ENCODE measurements at places on chromosomes 7 and 10.

DNA sequence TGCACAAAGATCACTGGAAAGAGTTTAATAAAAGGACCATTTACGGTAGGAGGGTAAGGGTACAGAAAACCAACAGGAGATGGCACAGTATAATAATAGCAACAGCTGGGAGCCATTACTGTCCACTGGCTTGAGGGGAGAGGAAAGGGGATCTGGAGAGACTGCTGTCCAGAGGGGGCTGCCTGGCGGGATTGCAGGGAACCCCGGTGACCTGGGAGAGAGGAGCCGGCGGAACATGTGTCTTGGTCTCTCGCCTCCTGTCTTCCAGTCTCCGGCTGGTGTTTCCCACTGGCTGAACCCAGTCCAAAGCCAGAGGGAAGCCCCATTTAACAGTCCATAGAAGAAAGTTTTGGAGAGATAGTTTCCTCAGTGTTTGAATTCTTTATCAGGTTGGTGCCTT, 57.5 kb upstream of the PODXL start:
- no peak for DNase-seq

- no peak for DNase-seq
Observed at GRCh38 chr10:97960269-97961056, 70.0 kb downstream of the CRTAC1 start.

DNA sequence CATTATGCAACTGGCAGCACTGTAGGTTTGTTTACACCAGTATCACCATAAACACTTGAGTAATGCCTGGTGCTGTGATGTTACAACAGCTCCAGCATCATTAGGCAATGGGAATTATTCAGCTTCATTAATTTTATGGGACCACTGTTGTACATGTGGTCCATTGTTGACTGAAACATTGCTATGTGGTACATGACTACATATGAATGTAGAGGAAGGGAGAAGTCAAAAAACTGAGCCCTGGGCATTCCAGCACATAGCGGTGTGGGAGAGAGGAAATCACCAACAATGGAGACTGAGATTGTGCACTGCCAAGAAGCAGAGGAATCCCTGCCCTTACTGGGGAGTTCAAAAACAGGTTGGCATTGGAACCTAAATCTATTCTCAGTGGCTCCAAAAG, 89.0 kb downstream of the TRIM24 start:
- no peak for DNase-seq

DNA sequence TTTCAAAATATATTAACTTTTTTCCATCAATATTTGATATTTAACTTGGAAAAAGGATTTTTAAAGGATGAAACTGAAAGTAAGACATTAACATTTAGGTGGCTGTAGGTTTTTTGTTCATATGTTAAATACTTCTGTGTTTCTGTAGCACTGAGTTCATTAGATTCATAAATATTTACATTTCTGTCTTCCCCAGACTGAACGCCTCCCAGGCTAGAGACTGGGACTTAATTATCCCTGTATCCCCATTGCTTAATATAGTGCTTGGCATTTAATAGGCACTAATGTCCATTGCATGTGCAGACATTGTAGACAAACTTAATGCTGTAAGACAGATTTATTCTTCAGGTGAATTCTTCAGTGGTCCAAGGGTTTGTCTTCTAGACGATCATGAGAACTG, 7.4 kb downstream of the PTPN12 start:
- no peak for DNase-seq

- DNase-seq = no peak
Observed at GRCh38 chr7:40923626-40924025, 779.3 kb downstream of the INHBA start.

- DNase-seq = no peak
Observed at GRCh38 chr7:92325858-92326257, 80.1 kb downstream of the ANKIB1 start.

DNA sequence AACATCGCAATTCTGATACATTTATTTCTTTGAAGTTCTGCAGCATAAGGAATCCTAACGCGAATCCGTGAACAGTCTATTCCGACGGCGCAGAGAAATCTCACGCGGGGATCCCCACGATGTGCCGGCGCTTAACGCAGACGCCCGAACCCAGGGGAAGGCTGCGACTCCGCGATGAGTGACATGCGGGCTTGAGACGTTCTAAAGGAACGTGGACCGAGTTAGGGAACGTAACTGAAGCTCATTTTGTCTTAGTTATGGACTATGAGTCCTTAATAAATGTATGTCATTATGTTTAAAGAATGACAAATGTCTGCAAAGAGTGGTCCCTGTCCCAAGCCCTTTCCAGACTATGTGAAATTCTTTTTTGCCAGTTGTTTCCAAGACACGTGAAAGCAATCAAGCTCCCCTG, 995 bp upstream of the PARD3 start:
- no peak for DNase-seq

GRCh38 chr7:157337316-157338149, 729 bp downstream of the DNAJB6 start:
- peak; percentile 35 for DNase-seq

GRCh38 chr10:43110338-43111071, 27.7 kb upstream of the CSGALNACT2 start:
- DNase-seq = peak; percentile 55

DNA sequence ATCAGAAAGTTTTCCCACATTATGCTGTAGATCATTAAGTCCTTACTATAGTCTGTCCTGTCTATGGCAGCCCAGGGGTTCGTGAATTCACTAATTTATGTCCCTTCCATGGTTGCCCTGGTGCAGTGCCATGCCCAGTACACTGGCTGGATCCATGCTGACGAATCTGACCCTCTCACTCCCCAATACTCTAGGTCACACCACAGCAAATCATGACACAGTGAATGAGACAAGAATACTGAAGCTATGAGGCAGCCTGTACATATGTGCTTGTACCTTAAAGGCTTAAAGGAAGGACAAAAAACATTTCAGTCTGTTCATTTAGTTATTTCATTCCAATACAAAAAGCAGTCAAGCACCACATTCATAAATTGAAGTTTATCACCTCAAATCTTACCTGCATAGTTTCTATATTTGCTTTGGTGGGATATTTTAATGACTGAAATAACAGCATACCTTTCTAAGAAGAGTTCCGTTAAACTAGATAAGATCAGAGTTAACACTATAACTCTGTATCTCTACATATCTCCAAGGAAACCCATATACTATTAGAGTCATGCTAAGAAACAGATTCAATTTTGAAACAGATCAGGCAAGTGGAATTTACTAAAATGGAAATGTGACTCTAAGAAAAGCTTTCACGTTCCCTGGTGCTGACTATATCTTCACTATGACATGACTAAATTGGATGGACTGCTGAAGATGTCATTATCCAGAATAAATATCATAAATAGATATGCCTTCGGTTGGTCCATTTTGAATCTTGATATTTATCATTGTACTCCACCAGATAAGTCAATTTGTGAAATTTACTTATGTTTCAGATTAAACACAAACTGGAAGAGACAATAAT, 36.7 kb downstream of the OSBPL3 start:
- no peak for DNase-seq

DNA sequence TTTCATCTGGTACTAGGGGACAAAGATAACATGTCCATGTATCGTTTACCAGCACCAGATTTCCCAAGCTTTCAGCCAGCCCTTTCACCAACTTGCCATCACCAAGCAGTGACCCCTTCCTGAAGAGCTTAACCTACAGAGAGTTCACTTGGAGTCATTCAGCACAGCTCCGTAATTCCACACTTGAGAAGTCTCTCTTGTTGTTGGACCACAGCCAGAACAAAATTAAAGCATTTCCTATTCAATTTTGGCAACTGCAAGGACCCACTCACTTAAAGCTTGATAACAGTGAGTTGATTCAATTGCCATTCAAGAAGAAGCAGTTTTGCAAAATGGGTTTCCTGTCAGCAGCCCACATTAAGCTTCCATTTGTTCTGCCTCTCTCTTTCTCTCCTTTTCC, 88.5 kb upstream of the LRRTM3 start:
- no peak for DNase-seq

GRCh38 chr10:1413256-1413655, 324.1 kb downstream of the ADARB2 start:
- DNase-seq = no peak

- no peak for DNase-seq
Observed at GRCh38 chr10:19847321-19847720, 31.1 kb downstream of the PLXDC2 start.

DNA sequence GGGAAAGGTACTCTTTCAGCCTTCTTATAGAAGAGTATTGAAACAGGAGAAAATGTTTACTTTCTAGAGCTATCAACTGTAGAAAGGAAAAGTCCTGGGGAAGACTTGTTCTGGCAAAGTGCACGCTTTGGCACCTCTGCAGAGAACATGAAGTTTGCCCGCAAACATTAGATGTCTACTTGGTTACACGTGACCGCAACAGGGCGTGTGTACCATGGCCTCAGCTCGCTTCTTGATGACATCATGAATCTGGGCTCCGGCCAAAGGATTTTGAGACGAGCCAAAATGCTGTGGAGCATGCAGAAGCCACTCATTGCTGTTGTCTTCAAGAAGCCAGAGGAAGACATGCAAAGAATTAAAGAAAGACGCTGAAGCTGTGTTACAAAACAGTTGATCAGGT, 8.6 kb upstream of the TAS2R60 start:
- DNase-seq = no peak
